ENCODE measurements at places on chromosomes 3 and 15. TPM values are rescaled to one million over a fixed set of nuclear protein-coding genes. Genes with fewer than 3 reads are reported as not detected.
A peak's percentile ranks its signal among the peaks of the same experiment; 100 is the strongest.

FILIP1L gene
- 16.8 TPM for total RNA-seq

PRICKLE2 gene
- 7.9 TPM for total RNA-seq

DNA sequence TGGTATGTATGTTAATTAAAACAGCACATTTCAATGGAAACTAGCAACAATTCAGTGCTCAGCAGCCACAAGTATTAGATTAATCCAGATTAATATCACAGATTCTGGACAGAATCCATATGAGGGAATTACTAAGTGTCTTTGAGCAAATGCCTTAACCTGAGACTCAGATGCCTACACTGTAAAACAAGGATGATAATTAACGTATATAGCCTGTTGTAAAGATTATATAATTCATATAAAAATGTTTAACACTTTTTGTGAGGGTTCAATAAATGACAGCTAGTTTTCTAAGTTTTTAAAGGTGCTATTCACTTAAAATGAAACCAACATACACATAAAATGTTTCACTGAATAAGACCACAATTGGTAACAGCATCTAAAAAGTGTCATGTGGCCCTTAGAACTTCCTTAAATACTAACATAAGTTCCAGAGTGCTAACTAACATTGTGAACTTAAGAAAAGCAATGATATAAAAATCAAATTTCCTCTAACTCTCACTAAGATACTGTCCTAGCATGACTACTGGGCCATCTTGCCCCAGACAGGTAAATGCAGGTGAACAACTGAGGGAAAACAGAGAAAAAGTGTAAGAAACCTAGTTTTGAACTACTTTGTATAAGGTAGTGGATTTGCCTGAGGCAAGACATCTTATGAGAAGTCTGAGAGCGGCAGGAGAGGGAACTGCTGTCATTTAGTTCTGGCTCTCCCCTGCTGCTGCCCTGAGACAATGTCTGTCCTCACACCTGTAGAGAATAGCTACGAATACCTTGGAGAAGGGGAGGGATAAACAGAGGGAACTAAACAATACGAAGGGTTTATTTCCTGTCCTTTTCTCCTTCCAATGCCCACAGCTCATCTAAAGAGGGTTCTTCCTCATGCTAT, 151.3 kb downstream of the ADAM10 start:
- DNase-seq: no peak

ARGFX gene
- not detected for total RNA-seq

TTLL13 gene
- 0.96 TPM for total RNA-seq

PLA1A gene
- total RNA-seq: not detected

DNA sequence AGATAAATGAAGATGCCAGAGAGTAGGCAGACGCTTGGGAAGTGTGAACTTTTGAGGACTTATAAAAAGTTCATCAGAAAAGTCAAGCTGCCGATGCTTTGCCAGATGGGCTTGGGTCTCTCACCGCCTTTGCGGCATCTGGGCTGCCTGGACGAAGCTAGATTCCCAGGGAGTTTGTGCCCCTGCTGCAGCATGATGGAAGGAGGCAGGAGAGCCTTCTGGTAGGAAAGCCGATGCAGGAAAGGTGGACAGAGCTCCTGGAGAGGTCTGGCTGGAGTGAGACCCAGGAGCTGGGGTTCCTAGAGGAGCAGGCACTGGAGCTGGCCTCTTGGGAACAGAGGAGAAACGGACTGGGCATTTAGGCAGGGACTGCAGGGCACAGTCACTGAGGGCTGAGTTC, 51.9 kb upstream of the ATP2B2 start:
- DNase-seq: no peak

- peak; percentile 33 for DNase-seq
These were observed 557 bp downstream of the TFG start for GRCh38 chr3:100709842-100710260.

GRCh38 chr3:50089609-50089945, 858 bp downstream of the RBM5 start:
- DNase-seq: no peak

FMN1 gene
- 19.6 TPM for total RNA-seq

HESX1 gene
- total RNA-seq: 3.4 TPM

- no peak for DNase-seq
These were observed 3.6 kb upstream of the COL6A5 start for GRCh38 chr3:130341882-130342281.

PPP1R14D gene
- 0.55 TPM for total RNA-seq

- DNase-seq: no peak
These were observed 89.3 kb downstream of the ST6GAL1 start for GRCh38 chr3:187019542-187020072.

RASGRF1 gene
- 6.0 TPM for total RNA-seq

DNA sequence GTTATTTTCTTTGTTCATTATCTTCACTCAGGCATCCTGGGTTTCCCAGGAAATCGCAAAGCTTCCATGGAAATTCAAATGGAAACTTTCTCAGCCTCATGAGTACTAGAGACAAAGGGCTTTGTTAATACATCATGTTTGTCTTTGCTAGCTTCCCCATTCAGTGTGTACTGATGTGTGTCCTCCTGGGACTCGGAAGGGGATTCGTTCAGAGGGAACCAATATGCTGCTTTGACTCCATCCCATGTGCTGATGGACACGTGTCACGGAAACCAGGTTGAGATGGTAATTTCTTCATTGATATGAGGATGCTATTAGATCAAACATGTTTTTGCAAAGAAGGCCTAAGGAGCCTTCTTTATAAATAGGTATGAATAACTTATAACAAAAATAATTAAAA, 87.0 kb upstream of the KCNAB1 start:
- DNase-seq: no peak

GRCh38 chr15:70030851-70031250, 66.9 kb downstream of the TLE3 start:
- DNase-seq: no peak

GRCh38 chr3:160544844-160545503, 20.4 kb downstream of the KPNA4 start:
- DNase-seq: no peak

DNA sequence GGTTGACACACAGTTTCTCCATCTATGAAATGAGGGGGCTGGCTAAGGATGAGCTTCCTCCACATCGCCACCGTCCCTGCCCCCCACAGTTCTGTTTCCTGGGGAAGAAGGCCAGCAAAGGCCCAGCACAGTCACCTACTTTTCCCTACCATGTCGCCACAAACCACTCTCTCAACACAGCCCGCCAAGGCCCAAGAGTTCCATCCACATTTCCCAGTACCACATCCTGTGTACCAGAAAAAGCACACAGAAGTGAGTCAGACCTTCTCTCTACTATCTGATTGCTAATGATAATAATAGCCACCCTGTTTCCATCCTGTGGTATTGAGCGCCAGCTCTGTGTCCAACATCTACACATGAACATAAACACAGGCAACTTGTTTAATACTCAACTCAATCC, 30.3 kb upstream of the C15orf39 start:
- peak; percentile 62 for DNase-seq

C3orf49 gene
- not detected for total RNA-seq

DNA sequence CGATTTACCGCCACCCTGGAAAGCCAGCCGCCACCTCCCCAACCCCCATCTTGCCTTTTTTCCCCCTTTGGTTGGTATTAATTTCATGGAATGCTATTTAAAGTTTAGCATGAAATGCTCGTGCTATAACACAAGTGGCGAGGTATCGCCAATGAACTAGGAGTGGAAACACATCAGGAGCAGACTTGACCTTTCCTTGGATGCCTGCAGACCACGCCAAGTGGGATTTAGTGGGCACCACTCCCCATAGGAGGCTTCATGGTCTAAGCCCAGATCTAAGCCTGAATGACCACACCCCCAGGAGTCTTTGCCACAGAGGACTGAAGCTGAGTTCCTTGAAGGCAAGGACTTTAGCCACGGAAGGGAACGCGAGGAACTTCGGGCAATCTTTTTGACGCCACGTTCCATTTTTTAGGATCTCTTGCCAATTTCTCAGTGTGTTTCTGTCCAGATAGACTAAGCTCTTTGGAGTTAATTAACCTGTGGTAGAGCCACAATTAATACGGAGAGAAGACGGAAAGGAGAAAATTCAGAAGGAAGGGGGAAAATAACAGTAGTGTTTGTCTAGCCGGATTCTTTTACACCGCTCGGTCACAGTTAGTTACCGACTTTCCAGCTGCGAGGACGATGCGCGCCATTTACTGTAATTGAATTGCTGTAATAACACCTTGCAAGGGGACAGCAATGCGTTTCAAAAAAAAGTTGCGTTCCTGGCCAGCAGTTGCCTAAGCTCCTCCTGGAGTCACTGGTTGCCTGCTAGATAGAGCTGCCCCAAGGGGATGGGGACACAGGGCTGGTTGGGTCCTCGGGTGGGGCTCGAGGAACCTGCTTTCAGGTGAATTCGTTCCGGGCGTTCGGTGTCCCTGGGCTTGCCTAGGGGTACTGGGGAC, 37.1 kb downstream of the NR2F2 start:
- DNase-seq: no peak

DNA sequence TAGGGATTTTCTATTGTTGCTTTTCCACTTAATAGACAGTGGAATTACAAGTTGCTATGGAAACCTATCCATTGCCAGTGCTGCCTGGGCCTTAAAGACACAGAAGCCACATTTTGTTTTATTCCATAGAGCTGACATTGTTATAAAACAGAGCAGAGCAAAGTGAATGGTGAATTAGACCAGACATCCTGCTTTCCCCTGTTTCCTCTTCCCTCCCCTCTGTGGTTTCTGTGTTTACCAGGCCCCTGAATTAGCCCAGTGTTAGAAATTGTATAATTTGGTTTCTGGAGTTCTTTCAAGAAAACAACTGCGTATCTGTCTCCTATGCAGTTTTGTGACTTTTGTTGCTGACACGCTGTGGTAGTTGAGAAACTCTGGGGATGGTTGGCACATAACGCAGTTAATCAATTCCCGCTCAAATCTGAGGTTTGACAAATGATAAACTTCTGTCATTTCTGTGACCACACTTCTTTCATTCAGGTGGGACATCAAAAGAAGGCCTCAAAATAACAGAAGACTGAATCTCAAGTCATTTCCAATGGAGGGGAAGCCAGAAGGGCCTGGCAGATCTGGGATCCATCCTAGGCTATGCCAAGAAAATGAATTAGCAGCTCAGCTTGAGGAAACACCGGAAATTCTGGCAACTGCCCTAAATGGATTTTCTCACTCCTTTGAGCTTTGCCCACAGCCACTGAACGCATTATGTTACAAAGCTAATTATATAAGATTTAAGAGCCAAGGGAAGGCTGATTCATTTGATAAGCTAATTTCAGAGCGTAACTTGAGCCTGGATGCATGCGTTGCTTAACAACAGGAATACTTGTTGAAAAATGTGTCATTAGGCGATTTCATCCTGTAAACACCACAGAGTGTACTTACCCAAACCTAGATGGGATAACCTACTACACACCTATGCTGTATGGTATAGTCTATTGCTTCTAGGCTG, 46.9 kb downstream of the NR1D2 start:
- DNase-seq: peak; percentile 72

GRCh38 chr3:116815831-116816588, 106.4 kb downstream of the TUSC7 start:
- no peak for DNase-seq

GRCh38 chr15:70530906-70531305, 232.5 kb downstream of the UACA start:
- DNase-seq: no peak

TFRC gene
- total RNA-seq: 195 TPM

- no peak for DNase-seq
These were observed 251.4 kb downstream of the MAGI1 start for GRCh38 chr3:65787340-65787739.

DNA sequence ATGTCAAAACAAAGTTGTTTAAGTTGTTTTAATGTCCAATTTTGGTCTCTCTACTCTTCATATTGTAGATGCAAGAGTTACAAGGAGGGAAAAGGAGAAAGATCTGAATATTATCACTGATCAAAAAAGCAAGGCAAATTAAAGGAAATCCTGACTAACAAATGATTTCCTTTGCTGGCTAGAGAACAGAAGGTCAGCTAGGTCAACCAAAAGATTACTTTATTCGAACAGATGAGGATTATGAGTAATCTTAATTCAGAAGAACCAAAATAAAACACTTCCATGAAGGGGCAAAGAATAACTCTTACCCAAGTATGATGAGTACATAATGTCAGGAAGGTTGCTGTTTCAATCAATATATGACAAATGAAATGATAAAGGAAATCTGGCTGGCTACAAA, 33.8 kb downstream of the CPNE4 start:
- no peak for DNase-seq

GRCh38 chr3:39080026-39080425, 27.4 kb downstream of the GORASP1 start:
- DNase-seq: no peak

DNA sequence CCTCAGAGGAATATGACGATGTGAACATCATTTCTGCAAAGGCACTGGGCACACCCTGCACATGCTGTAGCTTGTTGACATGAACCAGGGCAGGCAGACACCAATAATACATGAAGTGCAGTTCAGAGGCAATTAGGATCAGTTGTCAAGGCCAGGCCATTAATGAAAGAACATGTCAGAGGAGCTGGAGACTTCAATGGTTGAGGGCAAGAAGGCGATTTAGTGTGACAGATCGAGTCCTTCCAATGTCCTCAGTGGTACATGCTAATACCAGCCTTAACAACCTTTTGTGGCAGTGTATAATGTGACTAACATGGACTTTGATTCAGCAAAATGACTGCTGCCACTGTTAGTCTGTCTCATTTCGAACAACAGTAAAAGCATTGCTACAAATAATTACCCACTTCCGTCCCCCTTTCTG, 205.2 kb upstream of the NANOGP8 start:
- no peak for DNase-seq

DNA sequence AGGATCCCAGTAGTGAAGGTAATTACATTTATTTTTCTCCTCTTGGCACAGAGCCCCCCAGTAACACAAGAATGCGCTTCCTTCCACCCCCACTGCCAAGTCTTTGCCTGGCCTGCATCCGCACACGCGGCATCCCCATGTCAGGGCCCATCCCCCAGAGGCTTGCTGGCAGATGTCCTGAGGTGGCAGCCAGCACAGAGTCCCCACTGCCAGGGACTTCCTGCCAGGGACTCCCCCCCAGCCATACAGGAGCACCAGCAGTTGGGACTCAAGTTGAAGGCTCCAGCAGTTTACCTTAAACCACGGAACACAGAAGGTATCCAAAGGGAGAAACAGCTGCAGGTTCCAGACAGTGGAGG, 41.0 kb downstream of the MEGF11 start:
- DNase-seq: no peak

NOX5 gene
- 1.5 TPM for total RNA-seq

CACNA2D3 gene
- total RNA-seq: 0.18 TPM

DNA sequence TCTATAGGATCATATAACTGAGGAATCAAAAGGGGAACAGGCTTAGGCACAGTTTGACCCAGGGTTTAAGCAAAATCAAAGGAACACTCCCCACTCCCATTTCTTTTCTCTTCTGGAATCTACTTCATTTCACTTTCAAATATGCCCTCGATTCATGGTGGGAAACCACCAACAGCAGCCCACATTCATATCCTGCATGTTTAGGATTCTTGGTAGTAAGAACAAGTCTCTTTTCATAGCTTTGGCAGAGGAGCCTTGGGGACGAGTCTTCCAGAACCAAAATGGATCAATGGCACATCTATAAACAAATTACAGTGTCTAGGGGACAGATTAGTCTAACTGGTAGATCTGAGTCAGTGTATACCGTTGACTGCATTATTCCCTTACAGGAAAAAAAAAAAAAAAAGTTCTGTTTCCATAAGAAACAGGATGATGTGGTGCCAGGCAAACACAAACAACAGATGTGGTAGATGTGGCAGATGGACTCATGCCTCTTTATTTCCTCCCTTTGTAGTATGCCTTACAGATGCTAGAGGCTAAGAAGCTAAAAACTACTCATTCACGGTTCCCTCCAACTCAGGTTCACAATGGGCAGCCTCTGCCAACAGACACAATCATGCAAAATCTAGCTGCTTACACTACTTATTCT, 578.3 kb upstream of the ADAMTS9 start:
- no peak for DNase-seq
